Colonic mucosa (tissue), 4 donors: ENCODE measurements at places on chromosomes 16 and 17. TPM values are rescaled to one million over a fixed set of nuclear protein-coding genes. Genes with fewer than 3 reads are reported as not detected.

- DNase-seq: no peak
Measured at GRCh38 chr16:1895949-1896675, 22.1 kb downstream of the HS3ST6 start.

The CIBAR2 gene
- not detected for total RNA-seq

GRCh38 chr16:5820472-5820871 lies 722.9 kb upstream of the EEF2KMT start:
- no peak for DNase-seq

DNA sequence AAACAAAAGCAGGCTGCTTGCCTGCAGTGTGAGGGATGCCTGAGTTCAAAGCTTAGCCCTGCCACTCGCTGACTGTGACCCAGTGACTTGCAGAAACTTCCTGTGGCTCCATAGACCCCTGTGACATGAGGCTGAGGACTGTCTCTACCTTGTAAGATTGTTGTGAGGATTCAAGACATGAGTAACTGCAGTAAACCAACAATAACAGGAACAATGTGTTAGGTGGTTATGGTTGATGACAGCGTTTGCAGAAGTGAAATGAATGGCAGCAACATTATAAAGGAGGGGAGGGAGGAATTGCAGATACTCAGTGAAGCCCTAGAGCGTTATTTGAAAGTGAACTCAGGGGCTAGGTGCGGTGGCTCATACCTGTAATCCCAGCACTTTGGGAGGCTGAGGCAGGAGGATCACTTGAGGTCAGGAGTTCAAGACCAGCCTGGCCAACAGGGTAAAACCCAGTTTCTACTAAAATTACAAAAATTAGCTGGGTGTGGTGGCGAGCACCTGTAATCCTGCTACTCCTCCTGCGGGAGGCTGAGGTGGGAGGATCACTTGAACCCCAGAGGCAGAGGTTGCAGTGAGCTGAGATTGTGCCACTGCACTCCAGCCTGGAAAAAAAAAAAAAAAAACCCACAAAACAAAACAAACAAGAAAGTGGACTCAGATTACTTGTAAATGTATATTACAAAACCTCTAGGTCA lies 33.5 kb upstream of the EMP2 start:
- no peak for DNase-seq

GRCh38 chr16:81517629-81518438 lies 73.2 kb downstream of the CMIP start:
- no peak for DNase-seq

GRCh38 chr16:240559-240958 lies 5.9 kb downstream of the FAM234A start:
- DNase-seq: no peak

The PDIA2 gene
- 1.4 TPM for total RNA-seq

GRCh38 chr17:63095879-63096278 lies 129.8 kb downstream of the TANC2 start:
- DNase-seq: no peak

- DNase-seq: no peak
Measured at GRCh38 chr16:78552106-78552675, 452.7 kb downstream of the WWOX start.

- DNase-seq: no peak
Measured at GRCh38 chr17:8002721-8003593, 542 bp downstream of the GUCY2D start.

- DNase-seq: peak; percentile 84
Measured at GRCh38 chr17:50177983-50178834, 12.4 kb downstream of the SGCA start.

- no peak for DNase-seq
Measured at GRCh38 chr16:24747441-24747840, 18.0 kb downstream of the TNRC6A start.

The ZACN gene
- total RNA-seq: not detected
